GM13977 (cell line): ENCODE measurements at places on chromosomes 1 and 21.

DNA sequence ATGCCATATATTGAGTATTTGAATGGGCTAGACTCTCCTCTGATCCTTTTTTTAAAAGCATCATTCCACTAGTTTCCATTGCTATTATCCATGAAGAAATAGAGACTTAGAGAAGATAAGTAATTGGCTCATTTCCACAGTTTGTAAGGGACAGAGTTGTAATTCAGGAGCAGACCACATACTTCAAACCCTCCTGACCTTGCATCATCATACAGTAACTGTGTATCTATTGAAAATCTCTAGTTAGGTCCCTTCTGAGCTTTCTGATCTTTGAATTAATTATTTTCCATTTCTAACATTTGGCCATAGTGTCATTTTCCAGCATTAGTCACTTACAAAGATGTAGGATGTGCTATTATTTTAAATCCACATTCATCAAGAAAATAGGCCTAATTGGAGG, 386.5 kb upstream of the ST6GALNAC5 start:
- DNase-seq: no peak

GRCh38 chr1:74703386-74704182, 29.3 kb downstream of the CRYZ start:
- DNase-seq: no peak

DNA sequence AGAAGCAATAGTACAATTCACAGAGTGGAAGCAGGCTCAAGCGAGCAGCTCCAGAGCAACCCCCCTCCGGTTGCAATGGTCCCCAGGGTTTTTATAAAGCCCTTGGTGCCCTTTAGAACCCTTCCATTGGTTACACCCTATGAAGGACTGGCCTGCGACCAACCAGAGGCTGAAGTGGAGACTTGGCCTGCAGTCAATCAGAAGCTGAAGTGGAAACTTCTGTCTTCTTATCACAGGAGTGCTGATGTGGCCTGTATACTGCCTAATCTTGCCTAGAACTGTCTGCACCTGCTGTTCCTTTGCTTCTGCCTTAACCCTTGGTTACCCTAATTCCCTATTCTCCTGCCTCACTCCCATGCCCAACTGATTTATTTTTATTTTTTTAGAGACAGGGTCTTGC, 15.4 kb upstream of the FRRS1 start:
- DNase-seq: no peak

DNA sequence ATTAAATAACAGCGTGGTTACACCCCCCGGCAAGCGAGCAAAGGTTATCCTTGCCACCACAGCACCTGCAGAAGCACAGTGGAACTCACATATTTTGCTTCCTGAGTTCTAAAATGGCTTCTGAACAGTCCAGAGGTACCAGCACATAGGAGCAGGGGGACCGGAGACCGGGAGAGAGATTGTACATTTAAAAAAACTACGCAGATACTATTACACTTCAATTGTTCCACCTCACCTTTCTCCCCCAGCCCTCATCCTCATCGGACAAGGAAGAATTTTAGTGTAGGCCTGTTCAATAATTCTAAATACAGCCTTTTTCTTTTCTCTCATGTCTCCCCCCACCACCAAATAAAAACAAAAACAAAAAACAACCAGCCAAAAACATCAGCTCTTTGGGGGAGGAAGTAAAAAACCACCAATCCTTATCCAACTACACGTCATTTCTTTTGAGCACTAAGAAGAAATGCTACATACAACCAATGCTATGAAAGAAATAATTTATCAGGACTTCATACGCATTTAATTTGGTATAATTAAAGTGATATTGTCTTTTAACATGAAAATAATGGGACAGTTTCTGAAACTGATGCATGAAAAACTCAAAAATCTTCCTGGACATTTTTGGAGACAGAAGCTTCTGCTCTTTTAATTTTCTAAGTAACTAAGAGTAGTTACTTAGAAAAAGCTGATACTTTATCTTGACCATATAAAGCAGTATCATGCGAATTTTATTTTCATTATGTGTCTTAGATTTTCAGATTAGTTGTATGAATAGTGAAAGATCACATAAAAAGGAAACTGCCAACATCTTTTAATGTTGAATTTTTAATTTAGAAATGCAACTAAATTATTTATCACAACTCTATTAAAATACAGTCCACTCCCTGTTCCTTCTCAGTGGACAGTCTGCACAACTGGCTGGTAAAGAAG, 9.1 kb downstream of the CDKN2C start:
- DNase-seq: no peak

GRCh38 chr1:213303286-213303685, 252.2 kb downstream of the RPS6KC1 start:
- DNase-seq: no peak

DNA sequence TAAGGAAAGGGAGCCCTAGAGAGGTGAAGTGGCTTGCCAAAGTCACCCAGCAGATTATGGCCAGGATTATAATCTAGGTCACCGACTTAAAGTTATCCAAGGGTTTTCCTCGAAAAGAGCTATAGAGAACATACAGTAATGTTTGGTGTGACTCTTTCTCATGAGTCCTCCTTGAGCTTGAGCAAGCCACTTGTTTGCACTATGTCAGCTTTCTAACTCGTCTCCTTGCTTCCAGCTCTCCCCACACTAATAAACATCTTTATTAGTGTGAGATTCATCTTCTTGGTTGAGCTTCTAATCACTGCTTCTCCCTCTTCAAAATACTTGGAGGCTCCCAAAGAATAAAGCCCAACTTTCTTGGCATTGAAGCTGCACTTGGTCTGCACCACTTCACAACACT, 390.0 kb upstream of the USP24 start:
- no peak for DNase-seq

GRCh38 chr1:63835128-63835527, 61.3 kb downstream of the ROR1 start:
- DNase-seq: no peak

DNA sequence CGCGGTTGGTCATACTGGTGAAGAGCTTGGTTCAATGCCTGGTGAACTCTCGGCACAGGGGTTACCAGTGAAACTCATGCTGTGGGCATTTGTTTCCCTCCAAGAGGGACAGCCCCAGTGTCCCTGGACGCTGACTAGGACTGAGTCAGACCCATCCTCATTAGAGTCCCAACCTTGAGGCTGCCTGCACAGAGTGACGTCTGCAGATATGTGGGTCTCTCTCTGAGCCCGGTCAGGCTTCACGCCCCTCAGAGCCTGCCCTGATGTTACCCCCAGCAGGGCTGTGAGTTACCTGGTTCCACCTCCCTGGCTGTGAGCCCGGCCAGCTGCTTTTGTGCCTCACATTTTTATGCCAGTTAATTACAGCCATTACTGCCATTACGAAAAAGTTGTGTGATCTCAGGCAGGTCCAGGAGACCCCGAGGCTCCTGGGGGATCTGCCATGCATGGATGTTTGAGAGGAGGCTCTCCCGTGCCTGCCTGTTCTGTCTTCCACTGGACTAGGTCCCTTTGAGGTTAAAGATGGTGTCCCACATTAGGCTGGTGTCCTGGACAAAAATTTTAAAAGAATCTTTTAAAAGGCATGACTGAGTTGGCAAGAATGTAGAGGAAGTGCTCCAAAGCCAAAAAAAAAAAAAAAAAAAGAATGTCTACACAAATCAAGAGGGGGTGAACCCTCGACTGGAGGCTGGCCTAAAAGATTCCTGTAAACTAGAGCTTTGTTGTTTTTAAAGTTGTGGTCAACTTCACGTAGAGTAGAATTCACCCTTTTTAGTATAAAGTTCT, 36.6 kb upstream of the PADI1 start:
- no peak for DNase-seq

- no peak for DNase-seq
Observed at GRCh38 chr1:226149806-226150205, 36.7 kb downstream of the ACBD3 start.

DNA sequence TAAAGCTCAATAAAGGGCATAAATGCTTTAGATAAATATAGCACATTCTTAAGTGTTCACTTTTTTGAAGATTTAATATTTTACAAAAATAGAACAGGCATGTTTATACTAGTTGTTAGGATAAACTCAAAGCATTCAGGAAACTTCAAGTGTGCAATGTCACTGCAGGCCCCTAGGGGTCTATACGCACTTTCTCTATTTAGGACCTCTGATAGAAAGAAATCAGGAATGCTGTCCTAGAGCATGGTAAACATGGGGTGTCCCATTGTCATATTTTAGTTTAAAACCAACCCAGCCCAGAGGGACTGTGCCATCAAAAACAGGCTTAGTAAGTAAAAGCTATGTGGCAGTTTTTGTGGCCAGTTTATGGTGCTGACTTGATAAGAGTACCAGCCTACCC, 102.2 kb downstream of the BARHL2 start:
- no peak for DNase-seq
